ENCODE measurements at places on chromosomes 7 and 10. TPM values are rescaled to one million over a fixed set of nuclear protein-coding genes. Genes with fewer than 3 reads are reported as not detected.

The ZC3HAV1L gene
- 16.2 TPM for total RNA-seq

- DNase-seq = no peak
Measured at GRCh38 chr7:107692501-107692900, 31.9 kb downstream of the SLC26A4 start.

DNA sequence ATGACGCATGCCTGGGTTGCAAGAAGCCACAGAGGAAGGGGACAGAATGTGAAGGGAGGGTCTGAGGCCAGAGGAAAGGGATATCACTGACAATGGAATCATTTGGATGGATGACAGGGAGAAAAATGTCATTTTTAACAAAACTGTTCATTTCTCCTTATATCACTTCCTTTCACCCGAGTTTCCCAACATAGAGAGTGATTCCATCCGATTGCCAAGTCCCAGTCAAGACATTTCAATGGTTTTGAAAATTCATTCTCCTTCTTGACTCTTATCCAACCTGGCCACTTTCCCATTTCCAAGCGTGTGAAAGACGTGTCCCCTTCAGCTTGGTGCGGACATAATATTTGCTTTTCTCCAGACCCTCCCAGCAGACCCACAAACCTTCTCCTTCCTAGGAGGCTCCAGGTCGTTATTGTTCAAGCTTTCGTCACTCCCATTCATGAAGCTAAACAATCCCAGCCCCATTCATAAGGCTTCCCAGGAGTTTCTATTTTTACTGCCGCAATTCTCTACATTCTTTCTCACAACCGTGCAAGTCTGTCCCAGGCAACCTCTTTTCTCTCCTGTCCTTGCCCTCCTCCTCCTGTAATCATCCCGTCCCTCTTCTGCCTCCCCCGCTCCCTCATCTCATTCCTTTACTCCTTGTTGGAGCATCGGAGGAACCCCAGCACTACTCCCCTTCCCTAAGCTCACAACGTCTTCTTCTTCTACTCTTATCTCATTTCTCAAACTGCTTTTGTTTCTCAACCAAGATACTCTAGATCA, 301.3 kb upstream of the KLF6 start:
- no peak for DNase-seq

DNA sequence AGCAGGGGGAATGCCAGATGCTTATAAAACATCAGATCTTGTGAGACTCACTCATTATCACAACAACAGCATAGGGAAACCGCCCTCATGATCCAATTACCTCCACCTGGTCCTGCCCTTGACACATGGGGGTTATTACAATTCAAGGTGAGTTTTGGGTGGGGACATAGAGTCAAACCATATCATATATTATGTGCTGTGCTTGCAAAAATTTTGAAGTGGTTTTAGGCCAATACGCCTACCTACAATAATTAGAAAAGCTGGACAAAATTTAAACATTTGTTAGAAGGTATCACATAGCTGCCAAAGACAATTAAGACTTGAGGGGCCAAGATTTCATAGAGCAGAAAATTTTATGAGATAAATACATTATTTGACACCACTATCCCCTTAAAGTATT, 29.5 kb downstream of the NPSR1 start:
- no peak for DNase-seq

The ANKRD2 gene
- total RNA-seq = 1.1 TPM

- no peak for DNase-seq
Measured at GRCh38 chr7:55983537-55983936, 19.2 kb downstream of the NIPSNAP2 start.

The BAIAP2L1 gene
- 36.5 TPM for total RNA-seq

The GPR15LG gene
- total RNA-seq = 29.2 TPM

DNA sequence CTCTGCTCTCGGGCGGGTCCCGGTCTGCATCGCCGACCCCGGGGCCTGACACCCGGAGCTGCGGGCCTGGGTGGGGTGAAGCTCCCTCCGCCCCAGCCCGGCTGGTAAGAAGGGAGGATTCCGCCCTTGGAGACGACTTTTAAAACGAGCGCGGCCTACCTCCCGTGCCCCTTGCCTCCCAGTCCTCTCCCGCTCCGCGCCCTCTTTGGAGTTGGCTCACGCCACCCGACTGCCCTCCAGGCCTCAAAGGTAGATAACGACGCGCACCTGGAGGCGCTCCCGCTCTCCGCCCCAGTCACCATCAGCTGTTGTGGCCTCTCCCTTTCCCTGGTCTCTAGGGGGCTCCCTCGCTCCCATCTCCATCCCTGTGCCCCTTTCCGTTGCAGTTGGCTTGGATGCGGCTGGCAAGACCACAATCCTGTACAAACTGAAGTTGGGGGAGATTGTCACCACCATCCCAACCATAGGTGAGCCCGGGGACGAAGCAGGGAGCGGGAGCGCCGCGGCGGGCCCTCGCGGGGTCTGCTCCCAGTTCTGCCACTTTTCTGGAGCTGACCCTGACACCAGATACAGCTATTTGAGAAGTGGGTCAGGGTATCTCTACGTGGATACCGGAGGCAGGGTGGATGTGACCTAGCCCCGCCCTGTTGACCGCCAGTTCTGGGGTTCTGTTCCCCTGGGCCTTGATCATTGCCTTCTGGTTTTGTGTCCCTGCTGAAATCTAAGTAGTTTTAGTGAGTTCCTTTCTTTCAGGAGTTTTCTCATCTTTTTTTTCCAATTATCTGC, 679 bp downstream of the ARF5 start:
- DNase-seq = peak; percentile 56

GRCh38 chr7:120131096-120131839, 141.7 kb upstream of the KCND2 start:
- no peak for DNase-seq

- DNase-seq = no peak
Measured at GRCh38 chr10:129784291-129784690, 179.8 kb downstream of the EBF3 start.

DNA sequence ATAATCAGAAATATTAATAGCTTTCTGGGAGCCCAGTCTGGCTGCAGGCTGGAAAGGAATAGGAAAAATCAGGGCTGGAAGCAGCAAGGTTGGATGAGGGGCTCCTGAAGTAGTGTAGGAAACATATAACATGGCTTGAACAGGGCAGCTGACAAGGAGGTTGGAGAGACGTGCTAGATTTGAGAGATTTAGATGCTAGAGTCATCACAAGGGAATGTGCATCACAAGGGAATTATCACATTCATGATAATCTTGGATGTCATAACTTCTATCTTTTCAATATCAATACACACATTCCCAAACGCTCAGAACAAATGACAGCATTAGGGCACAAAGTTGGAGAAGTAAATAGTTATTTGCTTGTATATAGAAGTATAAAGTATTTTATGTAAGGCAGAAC, 120.9 kb upstream of the EGFR start:
- DNase-seq = no peak

- DNase-seq = no peak
Measured at GRCh38 chr7:148967032-148967372, 61.3 kb downstream of the PDIA4 start.

GRCh38 chr10:8061274-8062211, 7.1 kb downstream of the GATA3 start:
- peak; percentile 52 for DNase-seq

The COPG2 gene
- total RNA-seq = 46.1 TPM

DNA sequence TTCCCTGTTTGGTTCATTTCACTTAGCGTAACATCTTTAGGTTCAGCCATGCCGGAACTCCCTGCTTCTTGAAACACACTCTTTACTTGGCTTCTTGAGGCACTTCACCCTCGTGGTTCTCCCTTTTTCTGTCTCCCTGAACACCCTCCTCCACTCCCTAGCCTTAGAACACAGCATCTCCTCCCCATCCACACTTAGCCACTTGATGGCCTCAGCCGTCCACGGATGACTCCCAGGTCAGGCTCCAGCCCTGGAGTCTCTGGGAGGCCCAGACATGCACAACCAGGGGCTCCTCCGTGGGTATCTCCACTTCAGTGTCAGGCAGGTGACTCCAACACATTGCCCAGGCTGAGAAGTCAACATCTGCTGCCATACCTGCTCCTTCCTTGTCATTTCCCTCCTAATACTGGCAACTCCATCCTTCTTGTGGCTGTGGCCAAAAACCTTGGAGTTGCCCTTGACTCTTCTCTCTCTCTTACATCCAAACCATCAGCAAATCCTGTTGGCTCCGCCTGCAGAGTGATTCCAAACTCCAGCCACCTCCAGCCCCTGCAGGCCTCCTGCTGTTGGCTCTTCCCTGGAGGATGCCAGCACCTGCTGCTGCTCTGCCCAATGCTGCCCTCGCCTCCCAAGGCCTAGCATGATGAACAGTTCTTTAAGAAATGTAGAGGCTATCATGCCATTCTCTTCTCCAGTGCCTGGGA, 8.4 kb upstream of the INMT start:
- no peak for DNase-seq

DNA sequence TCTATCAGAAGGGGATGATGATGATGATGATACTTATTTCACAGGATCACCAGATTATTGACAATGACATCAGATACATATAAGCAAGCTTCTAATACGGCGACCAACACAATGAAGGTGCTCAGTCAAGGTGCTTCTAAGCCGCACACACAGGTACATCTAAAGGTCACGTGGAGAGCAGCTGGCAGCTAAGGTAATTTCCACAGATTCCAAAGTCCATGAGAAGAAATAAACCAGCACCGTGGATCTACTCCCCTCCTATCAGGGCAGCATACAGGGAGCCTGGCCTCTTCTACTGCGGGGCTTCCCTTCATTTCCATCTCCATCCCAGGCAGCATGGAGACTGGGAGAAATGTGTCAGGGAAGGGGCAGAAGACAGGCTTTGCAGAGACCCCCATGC, 37.5 kb downstream of the DENND11 start:
- DNase-seq = no peak

The FEZF1 gene
- total RNA-seq = not detected

The NODAL gene
- not detected for total RNA-seq

DNA sequence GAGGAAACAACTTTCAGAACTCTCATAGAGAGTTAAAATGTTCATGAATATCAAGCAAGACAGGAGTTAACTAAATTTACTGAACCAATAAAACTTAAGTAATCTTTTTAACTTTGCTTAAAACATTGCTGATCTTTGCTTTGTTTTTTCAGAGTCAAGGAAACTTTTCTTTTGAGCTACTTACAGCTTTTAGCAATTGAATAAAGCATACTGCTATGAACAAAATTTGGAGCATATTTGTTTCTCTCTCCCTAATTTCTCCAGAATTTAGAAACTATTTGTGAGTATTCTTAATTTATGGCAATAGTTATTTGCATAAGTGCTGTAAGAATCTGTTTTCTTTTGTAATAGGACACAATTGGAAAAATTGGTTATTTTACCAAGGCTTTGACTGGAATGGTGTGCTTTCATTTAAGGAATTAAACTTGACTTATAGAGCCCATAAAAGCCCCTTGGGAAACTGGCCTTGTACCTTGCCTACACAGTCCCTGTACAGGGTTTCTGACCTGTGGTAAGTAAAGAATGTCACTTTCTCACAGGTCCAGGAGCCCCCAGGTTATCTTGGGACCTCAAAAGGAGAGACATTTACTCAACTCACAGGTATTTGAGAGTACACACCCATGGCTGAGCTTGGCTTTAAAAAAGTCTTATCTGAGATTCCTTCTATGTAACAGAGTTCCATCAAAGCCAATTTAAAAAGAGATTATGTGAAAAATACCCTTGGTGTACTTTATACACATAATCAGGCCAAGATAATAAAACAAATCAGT, 23.3 kb upstream of the KIAA1549 start:
- DNase-seq = no peak

GRCh38 chr10:3871424-3871996, 86.5 kb upstream of the KLF6 start:
- DNase-seq = no peak

DNA sequence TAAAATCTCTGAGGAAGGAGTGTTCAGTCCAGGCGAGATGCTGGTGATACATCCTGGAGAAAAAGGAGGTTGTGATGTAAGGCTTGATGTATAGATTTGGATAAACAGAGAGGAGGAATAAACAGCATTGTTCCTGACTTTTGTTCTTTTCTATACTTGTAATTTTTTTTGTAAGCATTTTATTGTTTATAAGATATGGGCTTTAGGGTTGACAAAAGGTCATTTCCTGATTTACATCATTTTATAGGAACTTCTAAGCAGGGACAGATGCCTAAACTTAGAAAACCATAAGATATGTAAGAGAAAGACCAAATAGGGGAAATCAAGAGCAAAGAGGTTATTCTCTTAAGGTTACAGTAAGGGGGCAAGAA, 16.7 kb upstream of the SLC26A4 start:
- DNase-seq = no peak

The PILRA gene
- 21.6 TPM for total RNA-seq

GRCh38 chr7:159139639-159140038, 5.0 kb downstream of the VIPR2 start:
- DNase-seq = no peak

DNA sequence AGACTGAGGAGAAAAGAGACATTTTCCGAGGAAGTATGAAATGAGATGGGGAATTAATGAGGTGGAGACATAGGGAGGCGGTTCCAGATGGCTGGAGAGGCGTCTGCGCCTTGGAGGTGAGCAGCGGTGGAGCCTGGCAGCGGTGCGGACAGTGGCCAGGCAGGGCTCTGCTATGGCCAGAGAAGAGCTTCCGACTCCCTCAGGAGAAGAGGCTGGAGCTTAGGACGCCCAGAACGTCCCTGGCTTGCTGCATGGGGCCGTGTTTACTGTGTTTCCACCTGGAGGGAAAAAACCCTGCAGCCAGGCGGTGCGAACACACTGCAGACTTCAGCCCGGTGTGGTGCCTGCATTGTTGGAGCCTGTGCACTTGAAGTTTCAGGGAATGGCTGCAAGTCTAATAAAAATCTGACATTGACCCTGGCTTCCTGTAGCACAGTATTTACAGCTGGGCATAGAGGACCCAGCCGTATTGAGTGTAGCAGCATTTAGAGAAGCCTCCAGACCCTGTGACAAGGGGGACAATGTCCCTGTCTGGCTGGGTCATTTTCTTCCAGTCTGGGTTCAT, 447.1 kb upstream of the MKI67 start:
- DNase-seq = no peak

DNA sequence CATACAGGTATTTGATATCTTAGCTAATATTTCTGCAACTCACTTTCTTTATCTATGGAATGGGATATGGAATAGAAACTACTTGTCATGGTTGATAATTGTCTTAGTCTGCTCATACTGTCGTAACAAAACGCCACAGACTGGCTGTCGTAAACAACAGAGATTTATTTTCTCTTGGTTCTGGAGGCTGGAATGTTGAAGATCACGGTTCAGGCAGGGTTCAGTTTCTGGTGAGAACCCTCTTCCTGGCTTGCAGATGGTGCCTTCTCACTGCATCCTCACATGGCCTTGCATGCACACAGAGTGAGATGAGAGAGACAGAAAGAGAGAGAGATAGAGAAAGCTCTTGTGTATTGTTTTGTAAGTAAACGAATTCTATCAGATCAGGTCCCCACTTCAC, 332.7 kb upstream of the MAGI2 start:
- DNase-seq = no peak

The MARCHF5 gene
- total RNA-seq = 34.2 TPM

- no peak for DNase-seq
Measured at GRCh38 chr7:37245590-37245989, 203.1 kb downstream of the ELMO1 start.
